ENCODE measurements at places on chromosomes 7 and 10.
A peak's percentile ranks its signal among the peaks of the same experiment; 100 is the strongest.

GRCh38 chr10:120632047-120632446 lies 175.0 kb downstream of the PLPP4 start:
- no peak for DNase-seq

DNA sequence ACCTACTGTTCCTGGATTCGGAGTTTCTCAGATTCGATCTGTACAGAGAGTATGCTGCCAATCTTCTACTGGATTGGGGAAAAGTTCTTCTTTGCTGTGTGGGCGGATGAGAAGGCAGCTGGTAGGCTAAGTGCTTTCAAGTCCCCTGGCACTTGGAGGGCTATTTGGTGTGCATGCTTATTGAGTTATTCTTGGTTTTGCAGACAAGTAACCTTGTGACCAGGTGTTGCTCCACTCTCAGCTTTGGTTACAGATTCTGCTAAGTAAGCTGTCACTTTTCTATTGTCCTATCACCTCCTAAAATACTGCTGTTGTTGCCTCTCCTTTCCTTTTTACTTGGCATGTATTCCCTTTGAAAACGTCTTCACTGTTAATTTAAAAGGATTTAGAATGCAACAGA lies 1375.1 kb upstream of the LRRTM3 start:
- no peak for DNase-seq

DNA sequence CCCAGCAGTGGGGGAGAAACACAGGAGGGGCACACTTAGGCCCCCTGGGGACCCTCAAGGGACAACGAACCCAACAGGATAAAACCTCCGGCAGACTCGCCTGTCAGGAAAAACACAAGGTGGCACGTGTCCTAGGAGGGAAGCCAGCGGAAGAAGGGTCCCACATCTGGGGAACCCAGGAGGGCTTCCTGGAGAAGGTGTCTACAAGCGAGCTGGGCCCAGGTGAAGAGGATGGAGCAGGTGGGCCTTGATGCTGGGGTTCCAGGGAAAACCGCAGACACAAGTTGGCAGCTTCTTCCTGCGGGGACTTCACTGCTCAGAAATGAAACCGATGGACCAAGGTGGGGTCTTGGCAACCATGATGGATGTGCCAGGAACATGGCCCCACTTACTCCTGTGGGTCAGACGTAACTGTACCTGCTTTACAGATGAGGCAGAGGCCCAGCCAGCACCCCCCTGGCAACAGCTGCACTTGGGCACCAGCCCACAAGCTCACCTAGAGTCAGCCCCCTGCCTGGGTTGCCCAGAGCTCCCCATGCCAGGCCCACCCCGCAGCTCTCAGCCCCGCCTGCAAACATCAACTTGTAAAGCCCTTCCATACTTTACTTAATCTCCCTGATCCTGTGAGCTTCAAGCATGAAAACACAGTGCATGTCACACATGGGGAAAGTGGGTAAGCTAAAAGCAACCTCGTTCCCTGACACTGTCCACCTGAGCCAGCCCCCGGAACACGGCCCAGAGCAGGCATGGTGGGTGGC lies 225.0 kb downstream of the ELFN1 start:
- DNase-seq: no peak

- no peak for DNase-seq
Observed at GRCh38 chr10:107126512-107127065, 37.9 kb downstream of the SORCS1 start.

- no peak for DNase-seq
Observed at GRCh38 chr10:132376394-132376851, 20.6 kb upstream of the PWWP2B start.

GRCh38 chr10:90960355-90960814 lies 39.5 kb upstream of the ANKRD1 start:
- peak; percentile 54 for DNase-seq

DNA sequence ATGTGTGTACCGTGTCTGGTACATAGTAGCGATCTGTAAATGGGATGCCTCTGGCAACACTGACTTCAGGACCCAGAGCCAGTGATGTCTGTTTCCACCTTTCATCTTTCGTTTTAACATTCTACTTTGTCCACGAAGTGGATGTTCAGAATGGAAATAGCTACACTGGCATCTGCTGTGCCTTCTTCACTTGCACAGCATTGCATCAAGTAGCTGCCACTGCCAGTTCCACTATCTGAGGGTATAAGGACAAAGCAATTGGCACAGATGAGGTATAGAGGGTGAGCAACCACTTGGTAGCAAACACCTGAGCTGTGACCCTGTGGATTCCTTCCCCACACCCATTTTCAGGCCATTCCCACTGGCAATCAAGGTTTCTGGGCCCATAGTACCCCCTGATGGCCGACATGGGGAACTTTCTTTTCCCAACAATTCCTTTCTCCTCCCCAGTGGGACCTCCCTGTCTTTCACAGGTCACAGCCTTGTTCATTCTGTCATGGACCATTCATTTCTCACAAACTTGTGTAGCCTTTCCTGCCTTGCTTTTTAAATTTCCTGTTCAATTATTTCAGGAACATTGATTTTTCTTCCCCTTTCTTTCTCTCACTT lies 4.0 kb downstream of the ITGA8 start:
- peak; percentile 63 for DNase-seq

DNA sequence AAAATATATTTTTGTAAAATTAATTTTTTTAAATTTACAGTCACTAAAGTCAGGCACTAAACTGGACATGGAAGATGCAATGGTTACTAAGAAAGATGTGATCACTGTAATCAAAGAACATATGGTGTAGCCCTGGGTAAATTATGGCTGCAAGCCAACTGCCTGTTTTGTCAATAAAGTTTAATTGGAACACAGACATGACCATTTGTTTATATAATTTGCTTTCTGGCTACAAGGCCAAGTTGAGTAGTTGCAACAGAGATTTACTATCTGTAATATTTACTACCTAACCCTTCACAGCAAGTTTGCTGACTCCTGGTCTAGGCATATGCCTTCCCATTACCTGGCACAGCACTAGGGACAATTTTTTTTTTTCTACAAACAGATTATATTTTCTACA lies 448.9 kb downstream of the ADRA2A start:
- no peak for DNase-seq

- DNase-seq: no peak
Observed at GRCh38 chr7:125279961-125280360, 350.3 kb upstream of the POT1 start.

All from AG08396 (cell line).